ENCODE measurements at places on chromosomes 5 and 9. TPM values are rescaled to one million over a fixed set of nuclear protein-coding genes. Genes with fewer than 3 reads are reported as not detected.

Gene NXNL2
- 2.6 TPM for polyA plus RNA-seq

Gene ERGIC1
- 106 TPM for polyA plus RNA-seq

Gene ADAMTS16
- polyA plus RNA-seq = 3.7 TPM

Gene SLC45A2
- not detected for polyA plus RNA-seq

Gene SLC34A1
- polyA plus RNA-seq = not detected

Gene CDC20B
- polyA plus RNA-seq = 0.06 TPM

Gene INSL6
- polyA plus RNA-seq = not detected

Gene MYOT
- not detected for polyA plus RNA-seq

Gene OTP
- not detected for polyA plus RNA-seq

Gene PCDHA13
- polyA plus RNA-seq = 1.3 TPM

Gene TMEM215
- 0.33 TPM for polyA plus RNA-seq

Gene BRINP1
- 19.3 TPM for polyA plus RNA-seq

Gene FAM169A
- polyA plus RNA-seq = 12.6 TPM

Gene SPINK7
- polyA plus RNA-seq = not detected

Gene PCDHA11
- polyA plus RNA-seq = 6.5 TPM

Gene IFNA13
- not detected for polyA plus RNA-seq

Gene TMEM232
- polyA plus RNA-seq = 0.20 TPM

Gene CRB2
- 4.0 TPM for polyA plus RNA-seq

Gene SPATA31D4
- polyA plus RNA-seq = not detected

Gene IFNA2
- not detected for polyA plus RNA-seq

Gene SLC36A2
- 0.30 TPM for polyA plus RNA-seq

Gene CCL21
- not detected for polyA plus RNA-seq

Gene PTGR1
- polyA plus RNA-seq = 12.4 TPM

Gene FOXD1
- 0.11 TPM for polyA plus RNA-seq

Gene MYO10
- 47.9 TPM for polyA plus RNA-seq

Gene ADAMTS12
- polyA plus RNA-seq = 6.4 TPM

Gene RPS14
- polyA plus RNA-seq = 6,423 TPM

Gene MARVELD2
- polyA plus RNA-seq = 18.7 TPM

Gene TRPM3
- 2.4 TPM for polyA plus RNA-seq

Gene PCDHA1
- 0.52 TPM for polyA plus RNA-seq

Gene DND1
- polyA plus RNA-seq = 2.1 TPM

Gene SLCO6A1
- polyA plus RNA-seq = not detected

Gene LPCAT1
- 107 TPM for polyA plus RNA-seq

Gene FIBCD1
- polyA plus RNA-seq = 8.8 TPM

Gene DOK3
- polyA plus RNA-seq = 4.2 TPM

Gene TNFSF15
- polyA plus RNA-seq = 0.06 TPM

Gene ZNF618
- polyA plus RNA-seq = 11.2 TPM

Gene DPYSL3
- 379 TPM for polyA plus RNA-seq

Gene SNCAIP
- 5.1 TPM for polyA plus RNA-seq

Gene ASS1
- 296 TPM for polyA plus RNA-seq

Gene ANP32B
- 5.5 TPM for polyA plus RNA-seq

Gene IL7R
- not detected for polyA plus RNA-seq

Gene SPATA31A3
- not detected for polyA plus RNA-seq

Gene EGR1
- polyA plus RNA-seq = 16.2 TPM

Gene PCDHB14
- 2.7 TPM for polyA plus RNA-seq

Gene ZMYND19
- polyA plus RNA-seq = 54.0 TPM
